ENCODE measurements at places on chromosomes 16 and 17. TPM values are rescaled to one million over a fixed set of nuclear protein-coding genes. Genes with fewer than 3 reads are reported as not detected.

The RSKR gene
- 4.2 TPM for total RNA-seq

- peak; percentile 27 for ATAC-seq
Measured at GRCh38 chr17:28570716-28571360, 486 bp downstream of the PIGS start.

The TEX14 gene
- 0.24 TPM for total RNA-seq

The ZFP3 gene
- total RNA-seq, result 1.8 TPM
